HuH-7.5 (cell line): ENCODE measurements at places on chromosomes 7 and 10.

DNA sequence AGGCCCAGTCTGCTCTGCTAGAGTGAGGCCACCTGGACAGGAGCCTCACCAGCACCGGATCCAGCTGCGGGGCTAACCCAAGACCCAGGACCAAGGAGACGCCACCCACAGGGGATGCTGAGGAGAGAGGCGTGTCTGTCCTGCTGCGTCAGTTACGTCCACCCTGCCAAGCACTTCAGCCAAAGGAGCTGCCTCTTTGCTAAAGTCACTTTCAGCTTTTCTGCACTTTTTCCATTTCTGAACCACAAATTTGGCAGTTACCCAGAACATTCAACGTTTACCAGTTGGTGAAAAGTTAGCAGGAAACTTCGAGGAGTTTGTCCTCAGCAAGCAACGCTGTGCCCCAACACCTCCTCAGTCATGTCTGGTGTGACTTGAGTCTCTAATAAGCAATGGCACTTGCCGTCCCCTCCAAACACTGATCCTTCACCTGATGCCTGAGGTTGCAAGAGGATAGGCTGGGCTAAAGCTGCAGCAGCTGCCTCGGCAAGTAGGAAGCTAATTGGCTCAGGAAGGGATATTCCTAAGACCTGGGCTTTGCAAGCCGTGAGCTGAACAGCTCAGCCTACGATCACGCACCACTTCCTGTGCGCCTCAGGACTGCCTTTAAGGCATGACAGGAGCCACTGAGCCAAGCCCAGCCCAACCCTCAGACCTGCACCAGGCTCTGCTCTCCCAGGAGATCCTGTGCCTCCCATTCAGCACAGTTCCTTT, 40.1 kb downstream of the KCNH2 start:
- no peak for DNase-seq

DNA sequence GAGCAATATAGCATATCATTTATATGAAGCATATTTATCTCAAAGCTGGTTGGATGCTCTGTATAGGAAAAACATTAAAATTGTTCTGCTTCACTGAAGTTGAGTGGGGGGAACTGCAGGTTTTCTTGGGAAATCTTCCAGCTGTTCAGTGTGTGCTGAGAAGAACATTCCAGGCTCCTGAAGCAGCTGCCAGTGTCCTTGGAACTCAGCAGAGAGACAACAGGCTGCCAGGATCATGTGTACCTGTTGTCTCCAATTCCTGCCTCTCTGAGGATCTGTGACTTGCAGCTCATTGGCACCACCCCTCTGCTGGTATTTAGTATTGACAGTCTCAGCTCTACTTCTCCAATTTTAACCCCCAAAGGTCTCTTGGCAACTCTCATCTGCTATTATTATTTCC, 42.3 kb upstream of the PRKG1 start:
- no peak for DNase-seq

DNA sequence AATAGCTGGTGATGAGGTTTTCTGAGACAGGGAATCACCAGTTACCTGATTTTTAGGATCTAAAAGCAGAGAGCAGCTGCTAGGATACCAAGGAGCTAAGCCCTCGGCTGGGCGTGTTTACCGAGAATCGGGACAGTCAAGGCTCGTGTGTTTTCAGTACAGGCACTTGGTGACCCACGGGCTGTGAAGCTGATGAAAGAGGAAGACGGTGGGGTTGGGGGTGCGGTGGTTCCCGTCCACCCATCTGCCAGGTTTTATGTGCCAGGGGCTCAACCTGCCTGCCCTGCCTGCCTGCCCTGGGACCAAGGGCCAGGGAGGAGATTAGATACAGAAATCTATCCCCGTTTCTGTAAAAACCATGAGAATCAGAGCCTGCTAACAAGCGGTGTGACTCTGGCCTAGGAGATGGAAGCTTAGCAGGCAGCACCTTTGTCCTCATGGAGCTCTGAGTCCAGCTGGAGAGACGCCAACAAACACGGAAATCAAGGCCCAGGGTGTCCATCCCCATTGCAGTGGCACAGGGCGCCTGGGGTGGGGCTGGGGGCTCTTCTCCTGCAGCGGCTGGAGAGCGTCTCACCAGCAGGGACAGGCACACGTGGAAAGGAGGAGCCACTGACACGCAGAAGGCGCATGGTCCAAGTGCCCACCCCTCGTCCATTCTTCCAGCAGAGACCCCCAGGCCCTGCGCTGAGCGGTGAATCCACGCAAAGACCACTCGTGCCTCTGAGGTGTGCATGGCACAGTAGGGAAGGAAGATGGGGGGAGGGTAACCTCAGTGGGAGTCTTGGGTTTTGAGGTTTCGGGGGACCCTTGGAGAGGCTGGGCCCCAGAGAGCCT, 265.0 kb upstream of the TCERG1L start:
- no peak for DNase-seq

- no peak for DNase-seq
Observed at GRCh38 chr7:93944673-93945072, 23.1 kb downstream of the GNG11 start.

GRCh38 chr7:79176859-79177477, 276.5 kb downstream of the MAGI2 start:
- DNase-seq: peak; percentile 3

DNA sequence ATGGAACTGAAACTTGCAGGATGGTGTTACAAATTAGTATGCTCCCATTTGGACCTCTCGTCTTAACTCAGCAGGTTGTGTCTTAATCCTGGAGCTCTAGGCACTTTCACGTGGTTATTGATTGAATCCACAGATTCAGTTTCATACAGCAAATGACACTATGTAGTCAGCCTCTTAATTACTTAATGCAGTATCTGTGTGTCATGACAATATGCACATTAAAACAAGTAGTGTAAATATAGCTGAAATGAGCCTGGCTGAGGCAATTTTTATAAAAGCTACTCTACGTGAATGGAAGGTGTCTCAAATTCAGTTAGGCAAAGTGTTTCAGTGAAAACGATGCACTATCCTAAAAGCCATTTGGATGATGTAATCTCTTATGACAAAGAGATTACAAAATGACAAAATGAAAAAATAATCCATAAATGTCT, 86.8 kb downstream of the CD36 start:
- DNase-seq: no peak

DNA sequence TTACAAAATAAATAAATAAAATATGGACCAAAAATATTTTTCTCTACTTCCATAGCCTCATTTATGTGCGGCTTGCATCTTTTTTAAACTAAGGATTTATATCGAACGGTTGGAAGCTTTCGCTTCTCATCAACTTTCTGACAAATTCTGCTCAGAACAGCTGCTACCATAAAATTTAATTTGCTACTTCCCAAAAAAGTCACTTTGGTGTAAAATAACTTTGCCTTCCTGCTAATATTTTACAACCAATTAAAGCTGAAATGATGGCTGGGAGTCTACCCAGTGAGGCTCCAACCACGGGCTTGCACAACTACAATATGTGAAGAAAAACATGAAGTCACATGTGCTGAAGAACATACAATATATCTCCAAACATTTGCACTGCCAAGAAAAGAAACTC, 253.1 kb upstream of the NEBL start:
- no peak for DNase-seq

DNA sequence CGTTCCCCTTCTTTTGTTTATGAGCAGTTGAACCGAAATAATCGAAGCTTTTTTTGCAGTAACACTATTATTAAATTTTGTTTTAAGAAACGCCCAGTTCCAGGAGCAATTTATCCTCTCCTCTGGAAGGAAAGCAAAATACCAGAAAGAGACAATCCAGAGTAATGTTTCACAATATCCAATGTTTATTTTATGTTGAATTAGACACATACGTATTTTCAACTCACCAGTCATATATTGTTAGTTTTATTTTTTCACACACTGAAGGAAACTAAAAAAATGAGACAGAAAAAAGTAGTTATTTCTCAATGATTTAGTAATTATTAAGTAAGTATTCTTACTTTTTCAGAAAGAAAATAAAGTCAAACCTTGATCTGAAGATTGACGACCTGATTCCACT, 85.1 kb downstream of the MYOF start:
- DNase-seq: no peak

DNA sequence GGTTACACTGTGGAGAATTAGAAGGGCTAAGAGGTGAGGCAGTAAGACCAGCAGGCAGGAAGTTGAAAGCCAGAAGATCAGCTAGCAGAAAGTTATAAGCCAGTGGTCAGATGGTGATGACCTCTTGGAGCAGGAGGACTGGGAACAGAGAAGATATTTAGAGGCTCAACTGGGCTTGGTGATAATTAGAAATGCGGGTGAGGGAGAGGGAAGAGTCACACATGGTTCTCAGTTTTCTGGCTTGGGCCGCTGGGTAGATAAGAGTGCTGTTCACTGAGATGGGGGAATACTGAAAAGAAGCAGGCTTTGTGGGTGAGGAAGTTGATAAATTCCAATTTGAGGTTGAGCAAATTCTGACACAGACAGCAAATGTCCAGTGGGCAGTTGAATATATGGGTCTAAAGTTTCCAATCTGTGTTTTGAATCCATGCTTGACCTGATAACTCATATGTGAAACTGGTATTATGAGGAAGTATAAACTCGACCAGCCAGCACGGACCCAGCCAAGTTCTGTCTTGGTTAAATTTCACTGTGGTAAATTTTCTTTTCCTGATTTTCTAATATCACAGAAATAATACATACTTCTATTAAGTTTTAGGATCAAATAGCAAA, 22.7 kb downstream of the LSMEM1 start:
- no peak for DNase-seq

DNA sequence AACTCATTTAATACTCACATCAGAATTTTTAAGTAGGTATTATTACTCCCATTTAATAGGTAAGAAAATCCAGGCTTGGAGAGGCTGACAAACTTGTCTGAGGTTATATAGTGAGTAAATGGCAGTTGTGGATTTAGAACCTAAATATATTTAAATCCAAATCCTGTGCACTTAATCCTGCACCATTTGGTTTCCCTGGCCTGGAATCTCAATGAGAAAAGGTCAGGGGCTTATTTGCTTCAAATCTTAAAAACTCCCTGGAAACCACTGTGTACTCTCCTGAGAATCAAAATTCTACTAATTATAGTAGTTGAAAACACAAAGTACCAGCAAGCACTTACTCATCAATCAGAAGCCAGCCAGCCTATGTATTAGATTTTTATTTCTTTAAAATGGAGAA, 97.7 kb downstream of the DNMBP start:
- no peak for DNase-seq

DNA sequence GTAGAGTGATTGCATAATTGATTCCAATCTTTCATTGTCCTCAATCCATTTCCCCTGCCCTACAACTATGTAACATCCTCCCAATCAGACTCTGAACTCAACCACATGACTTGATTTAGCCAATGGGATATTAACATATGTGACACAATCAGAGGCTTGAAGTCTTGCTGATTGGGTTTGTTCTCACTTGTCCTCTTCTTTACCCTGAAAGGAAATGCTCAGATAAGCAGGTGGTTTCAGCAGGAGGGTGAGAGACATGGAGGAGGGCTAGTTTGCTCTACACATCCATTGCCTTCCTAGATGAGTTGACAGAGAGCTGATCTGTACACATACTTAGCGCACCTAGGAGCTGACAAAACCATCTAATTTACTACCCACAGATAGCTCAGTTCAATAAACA, 669.4 kb downstream of the NRG3 start:
- DNase-seq: no peak

DNA sequence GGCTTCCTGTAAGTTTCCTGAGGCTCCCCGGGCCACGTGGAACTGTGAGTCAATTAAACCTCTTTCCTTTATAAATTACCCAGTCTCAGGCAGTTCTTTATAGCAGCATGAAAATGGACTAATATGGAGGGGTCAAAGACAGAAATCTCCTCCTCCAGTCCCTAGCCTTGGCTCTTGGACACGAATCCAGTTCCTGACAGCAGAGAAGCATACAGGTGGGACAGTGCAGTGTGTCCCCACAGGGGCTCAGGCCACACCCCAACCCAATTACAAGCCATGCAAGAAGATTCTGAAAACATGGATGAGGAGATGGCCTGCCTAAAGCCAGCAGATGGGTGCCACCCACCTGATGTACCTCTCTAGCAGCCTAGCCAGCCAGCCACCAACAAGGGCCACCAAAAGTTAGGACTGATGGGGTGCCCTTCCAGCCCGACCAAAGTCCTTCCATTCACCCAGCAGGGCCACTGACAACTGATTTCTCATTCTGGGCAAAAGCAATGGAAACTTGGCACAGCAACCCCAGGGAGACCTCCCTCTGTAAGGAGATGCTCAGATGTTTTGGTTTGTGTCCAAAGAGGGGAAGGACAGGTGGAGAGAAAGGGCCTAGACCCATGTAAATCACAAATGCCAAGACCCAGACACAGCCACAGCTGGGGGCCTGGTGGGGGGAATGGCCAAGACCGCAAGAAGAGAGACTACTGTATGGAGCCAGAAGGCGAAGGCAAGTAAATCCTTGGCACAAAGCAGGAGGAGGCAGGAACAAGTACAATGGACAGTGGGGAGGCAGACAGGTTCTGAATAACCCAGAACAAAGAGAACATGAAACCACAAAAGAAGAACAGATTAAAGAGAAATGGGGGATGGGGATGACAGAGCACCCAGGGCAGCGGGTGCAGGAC, 13.6 kb downstream of the GPRIN2 start:
- DNase-seq: no peak

GRCh38 chr7:45957721-45958120, 36.6 kb upstream of the IGFBP3 start:
- no peak for DNase-seq

DNA sequence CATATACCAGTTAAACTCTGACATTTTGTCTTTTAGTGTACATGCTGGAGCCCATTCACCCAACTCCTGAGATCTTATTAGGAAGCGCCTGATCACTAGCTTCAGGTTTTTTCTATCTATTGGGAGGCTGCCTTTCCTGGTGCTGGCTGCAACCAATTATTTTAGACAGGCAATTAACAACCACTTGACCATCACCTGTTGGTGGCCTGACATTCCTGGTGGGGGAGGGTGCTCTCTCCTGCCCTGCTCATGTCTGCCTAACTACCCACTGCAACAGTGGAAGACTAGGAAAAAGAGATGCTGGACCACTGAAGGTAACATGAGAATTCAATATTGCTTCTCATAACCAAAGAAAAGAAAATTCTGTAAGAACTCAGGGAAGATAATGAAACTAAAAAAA, 190.3 kb upstream of the GRM3 start:
- no peak for DNase-seq

DNA sequence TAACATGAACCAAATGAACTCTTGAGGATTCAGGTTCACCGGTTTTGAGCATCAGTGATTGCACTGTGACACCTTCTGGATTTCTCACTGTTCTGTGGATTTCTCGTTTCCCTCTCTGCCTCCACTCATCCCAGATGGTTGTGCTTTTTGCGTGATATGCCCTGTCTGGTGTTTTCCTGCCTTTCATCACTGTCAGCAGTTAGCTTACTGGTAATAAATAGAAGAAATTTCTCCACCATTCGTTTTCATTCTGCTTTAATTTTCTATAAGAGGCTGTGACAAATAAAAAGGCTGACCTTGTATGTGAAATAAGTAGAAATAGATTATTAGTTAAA, 16.2 kb downstream of the BPGM start:
- no peak for DNase-seq

GRCh38 chr10:23013581-23014335, 81.6 kb upstream of the MSRB2 start:
- no peak for DNase-seq
